ENCODE measurements at places on chromosomes 7 and 10. TPM values are rescaled to one million over a fixed set of nuclear protein-coding genes. Genes with fewer than 3 reads are reported as not detected.

DNA sequence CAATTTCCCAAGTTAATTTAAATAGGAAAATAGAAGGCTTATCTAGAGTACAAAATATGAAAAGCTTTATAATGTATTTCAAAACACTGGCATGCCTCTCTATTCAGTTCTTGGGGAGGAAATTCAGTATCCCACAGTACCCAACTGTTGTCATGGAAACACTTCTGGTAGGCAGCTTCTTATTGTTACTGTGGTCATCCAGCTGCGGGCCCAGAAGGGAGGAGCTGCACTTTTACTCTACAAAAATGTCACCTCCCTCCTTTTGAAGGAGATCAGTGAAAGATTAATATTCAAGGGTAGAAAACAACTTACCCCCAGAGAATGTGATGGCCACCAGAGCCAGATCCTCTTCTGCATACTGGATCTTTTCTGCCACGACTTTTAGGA, 202.8 kb downstream of the RAPGEF5 start:
- H3K36me3 ChIP-seq: no peaks in the 10 kb centered on the region
- peak; percentile 27 for DNase-seq
- no peak overlapping the region for H3K27ac ChIP-seq
- H3K4me3 ChIP-seq: no peak overlapping the region
- H3K27me3 ChIP-seq: peaks cover 10% of the 10 kb centered on the region
- H3K4me1 ChIP-seq: peaks cover 16% of the 10 kb centered on the region

- DNase-seq: peak; percentile 8
- H3K4me3 ChIP-seq: no peak overlapping the region
- peaks cover 67% of the 10 kb centered on the region for H3K36me3 ChIP-seq
- peak overlapping the region; percentile 80 for H3K27ac ChIP-seq
- peaks cover 31% of the 10 kb centered on the region for H3K4me1 ChIP-seq
- H3K27me3 ChIP-seq: no peaks in the 10 kb centered on the region
Measured at GRCh38 chr7:96685353-96685752, 24.3 kb downstream of the SEM1 start.

GRCh38 chr7:90424720-90425119, 21.5 kb downstream of the CLDN12 start:
- H3K4me1 ChIP-seq: peaks cover 16% of the 10 kb centered on the region
- H3K36me3 ChIP-seq: no peaks in the 10 kb centered on the region
- DNase-seq: no peak
- H3K4me3 ChIP-seq: no peak overlapping the region

DNA sequence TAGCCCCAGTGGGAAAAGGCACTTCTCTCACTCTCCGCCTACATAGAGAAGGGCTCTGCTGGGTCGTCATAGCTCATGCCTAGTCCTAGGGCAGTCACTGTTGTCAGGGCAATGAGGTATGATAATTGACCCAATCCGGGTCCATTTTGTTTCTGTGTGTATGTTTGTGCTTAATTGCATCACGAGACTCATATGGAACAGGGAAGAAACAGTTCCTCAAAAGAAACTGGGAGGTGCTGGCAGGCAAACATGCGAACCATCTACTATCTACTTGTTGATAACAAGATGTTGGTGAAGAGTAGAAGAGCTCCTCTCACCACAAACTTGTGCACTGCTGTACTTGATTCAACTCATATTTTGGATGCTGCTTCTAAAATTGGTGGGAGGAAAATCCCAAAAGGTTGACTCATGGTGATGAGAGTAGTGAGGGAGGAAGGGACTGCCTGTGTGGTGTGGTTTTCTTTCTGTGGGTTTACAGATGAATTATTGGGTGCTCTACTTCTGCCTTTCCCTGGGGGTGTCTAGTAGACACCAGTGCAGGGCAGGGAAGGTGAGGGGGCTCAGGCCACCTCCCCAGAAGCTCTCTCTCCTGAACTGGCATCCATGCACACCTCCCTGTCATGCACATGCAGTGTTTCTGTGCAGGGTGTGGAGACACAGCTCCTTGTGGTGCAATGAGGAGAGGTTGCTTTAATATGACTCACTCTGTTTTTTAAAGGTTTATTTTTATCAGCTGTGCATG, 29.4 kb downstream of the LSMEM1 start:
- no peak overlapping the region for H3K4me3 ChIP-seq
- DNase-seq: no peak
- H3K27ac ChIP-seq: no peak overlapping the region
- peaks cover 4% of the 10 kb centered on the region for H3K4me1 ChIP-seq
- no peaks in the 10 kb centered on the region for H3K36me3 ChIP-seq
- peaks cover 4% of the 10 kb centered on the region for H3K27me3 ChIP-seq

DNA sequence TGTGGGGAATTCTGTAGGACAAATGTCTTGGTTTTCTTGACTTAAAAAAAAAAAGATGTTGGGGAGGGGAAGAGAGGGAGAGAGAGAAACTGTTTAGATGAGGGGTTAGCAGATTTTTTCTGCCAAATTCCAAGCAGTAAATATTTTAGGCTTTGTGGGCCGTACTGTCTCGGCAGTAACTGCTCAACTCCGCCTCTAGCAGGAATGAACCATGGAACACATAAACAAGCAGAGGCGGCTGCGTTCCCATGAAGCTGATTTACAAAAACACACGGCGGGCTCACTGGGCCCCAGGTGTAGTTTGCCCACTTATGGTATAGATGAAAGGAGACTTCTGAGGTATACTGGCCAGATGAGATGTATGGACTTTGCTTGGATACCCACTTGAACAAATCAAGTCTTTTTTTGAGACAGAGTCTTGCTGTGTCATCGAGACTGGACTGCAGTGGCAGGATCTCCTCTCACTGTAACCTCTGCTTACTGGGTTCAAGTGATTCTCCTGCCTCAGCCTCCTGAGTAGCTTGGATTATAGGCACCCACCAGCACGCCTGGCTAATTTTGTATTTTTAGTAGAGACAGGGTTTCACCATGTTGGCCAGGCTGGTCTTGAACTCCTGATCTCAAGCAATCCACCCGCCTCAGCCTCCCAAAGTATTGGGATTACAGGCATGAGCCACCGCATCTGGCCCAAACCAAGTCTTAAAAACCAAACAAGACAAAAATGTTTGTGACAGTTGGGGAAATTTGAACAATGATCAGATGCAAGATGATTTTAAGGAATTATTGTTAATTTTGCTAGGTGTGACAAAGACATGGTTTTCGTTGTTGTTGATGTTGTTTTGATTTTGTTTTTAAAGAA, 9.7 kb upstream of the ADAMTS14 start:
- no peak for DNase-seq
- no peak overlapping the region for H3K27ac ChIP-seq
- H3K27me3 ChIP-seq: peaks cover 8% of the 10 kb centered on the region
- H3K36me3 ChIP-seq: no peaks in the 10 kb centered on the region
- H3K4me3 ChIP-seq: no peak overlapping the region

DNA sequence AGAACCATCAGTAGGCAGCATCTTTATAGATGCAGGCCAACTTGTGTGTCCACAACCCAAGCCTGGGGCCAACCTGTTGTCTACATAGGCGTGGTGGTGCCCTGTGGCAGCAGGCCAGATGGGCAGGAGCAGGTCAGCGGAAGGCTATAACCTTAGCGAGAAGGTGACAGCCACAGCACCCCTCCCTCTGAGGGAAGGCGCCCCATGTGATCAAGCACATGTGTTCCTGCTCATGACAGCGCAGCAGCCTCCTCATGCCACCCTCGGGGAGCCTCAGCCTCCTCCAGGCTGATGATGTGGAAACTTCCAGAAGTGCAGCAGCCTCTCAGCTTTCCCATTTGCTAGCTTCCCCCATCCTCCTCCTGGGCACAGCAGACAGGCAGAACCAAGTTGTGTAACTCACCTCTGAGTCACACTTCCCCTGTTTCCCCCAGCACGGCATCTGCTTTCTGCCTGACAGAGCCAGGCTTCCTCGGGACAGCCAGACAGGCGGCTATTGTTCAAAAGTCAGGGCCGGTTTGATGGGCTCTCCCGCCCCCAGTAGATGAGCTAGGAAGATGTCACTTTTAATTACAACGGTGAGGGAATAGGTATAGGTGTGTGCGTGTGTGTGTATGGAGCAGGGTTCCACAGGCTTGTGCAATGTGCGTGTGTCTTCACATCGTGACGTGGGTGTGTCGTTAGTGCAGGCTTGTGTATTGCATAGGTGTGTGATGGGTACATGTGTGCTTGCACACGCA, 312.0 kb upstream of the ZMIZ1 start:
- peaks cover 15% of the 10 kb centered on the region for H3K27me3 ChIP-seq
- H3K27ac ChIP-seq: no peak overlapping the region
- no peaks in the 10 kb centered on the region for H3K36me3 ChIP-seq
- DNase-seq: no peak
- no peak overlapping the region for H3K4me3 ChIP-seq

- H3K4me1 ChIP-seq: peaks cover 4% of the 10 kb centered on the region
- no peak for DNase-seq
- peaks cover 38% of the 10 kb centered on the region for H3K27me3 ChIP-seq
- H3K4me3 ChIP-seq: no peak overlapping the region
- H3K36me3 ChIP-seq: no peaks in the 10 kb centered on the region
Measured at GRCh38 chr7:82444220-82444909, 788 bp upstream of the CACNA2D1 start.

AKR1D1 gene
- not detected for total RNA-seq

DNA sequence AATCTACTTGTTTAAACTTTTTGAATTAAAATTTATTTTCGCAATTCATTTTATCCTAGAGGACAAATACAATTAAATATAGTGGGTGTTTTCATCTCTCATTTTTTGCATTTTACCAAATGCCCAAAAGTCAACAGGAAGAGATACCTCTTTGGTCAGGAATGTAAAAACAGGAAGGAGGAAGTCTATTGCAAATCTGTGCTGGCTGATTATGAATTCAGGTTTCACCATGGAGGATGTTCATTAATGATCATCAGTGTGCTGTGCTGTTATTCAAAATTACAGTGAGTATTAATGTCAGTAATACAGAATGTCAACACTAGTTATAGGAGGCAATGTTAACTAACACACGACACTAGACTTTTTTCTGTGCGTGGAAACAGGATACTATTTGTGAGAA, 24.7 kb downstream of the EXOC6 start:
- H3K4me3 ChIP-seq: no peak overlapping the region
- no peak for DNase-seq
- peaks cover 2% of the 10 kb centered on the region for H3K27me3 ChIP-seq
- H3K27ac ChIP-seq: no peak overlapping the region
- H3K36me3 ChIP-seq: no peaks in the 10 kb centered on the region

MYL10 gene
- total RNA-seq: not detected

FAM20C gene
- total RNA-seq: 0.29 TPM

All from activated CD4-positive, alpha-beta T cell treated with anti-CD3 and anti-CD28 coated beads, Interleukin-2, amount 10 ng/mL, durations not matched to agents 7 days and 5 days (primary cell).